Naive thymus-derived CD8-positive, alpha-beta T cell (primary cell): ENCODE measurements at places on chromosomes 2 and 18.

- DNase-seq, result no peak
Observed at GRCh38 chr2:177383935-177384334, 8.6 kb upstream of the AGPS start.

DNA sequence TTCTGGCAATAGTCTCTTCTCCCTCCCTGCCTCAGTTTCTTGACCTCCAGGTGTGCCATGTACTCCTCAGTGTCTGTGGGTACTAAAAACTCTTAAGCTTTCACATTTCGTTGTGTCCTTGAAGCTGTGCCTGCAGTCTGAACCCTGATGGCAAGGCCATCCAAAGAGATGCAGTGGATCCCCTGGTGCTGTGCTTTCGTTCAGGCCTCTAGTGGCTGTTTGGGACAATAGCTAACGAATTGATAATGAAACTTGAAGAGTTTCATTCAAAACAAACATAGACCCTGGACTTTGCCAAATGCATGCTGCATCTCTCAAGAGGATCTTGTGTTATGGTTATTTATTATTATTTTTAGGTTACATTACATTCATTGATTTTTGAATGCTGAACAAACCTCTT is 523.1 kb upstream of the FSIP2 start:
- DNase-seq, result no peak

GRCh38 chr2:181778621-181779201 is 98.4 kb upstream of the NEUROD1 start:
- no peak for DNase-seq

DNA sequence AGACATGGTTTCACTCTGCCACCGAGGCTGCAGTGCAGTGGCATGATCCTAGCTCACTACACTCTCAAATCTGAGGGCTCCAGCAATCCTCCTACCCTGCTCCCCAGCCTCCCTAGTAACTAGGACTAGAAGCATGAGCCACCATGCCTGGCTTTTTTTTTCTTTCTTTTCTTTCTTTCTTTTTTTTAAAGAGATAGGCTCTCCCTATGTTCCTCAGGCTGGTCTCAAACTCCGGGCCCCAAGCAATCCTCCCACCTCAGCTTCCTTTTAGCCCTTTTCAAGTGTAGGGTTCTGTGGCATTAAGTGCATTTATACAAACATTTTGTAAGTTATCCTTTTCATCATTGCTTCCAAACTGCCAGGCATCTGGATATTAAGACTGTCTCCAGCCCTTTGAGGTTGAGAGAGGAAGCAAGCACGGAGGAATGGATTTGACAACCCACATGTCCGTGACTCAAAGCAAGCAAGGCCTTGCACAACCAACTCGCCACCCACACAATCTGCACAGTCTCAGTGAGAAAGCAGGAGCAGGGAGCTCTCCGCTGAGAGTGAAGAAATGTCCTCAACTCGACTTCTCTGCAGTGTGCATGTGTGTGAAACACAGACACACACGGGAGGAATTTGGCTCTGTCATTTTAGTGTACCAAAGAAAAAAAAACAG is 65.6 kb downstream of the ATP8B1 start:
- no peak for DNase-seq

DNA sequence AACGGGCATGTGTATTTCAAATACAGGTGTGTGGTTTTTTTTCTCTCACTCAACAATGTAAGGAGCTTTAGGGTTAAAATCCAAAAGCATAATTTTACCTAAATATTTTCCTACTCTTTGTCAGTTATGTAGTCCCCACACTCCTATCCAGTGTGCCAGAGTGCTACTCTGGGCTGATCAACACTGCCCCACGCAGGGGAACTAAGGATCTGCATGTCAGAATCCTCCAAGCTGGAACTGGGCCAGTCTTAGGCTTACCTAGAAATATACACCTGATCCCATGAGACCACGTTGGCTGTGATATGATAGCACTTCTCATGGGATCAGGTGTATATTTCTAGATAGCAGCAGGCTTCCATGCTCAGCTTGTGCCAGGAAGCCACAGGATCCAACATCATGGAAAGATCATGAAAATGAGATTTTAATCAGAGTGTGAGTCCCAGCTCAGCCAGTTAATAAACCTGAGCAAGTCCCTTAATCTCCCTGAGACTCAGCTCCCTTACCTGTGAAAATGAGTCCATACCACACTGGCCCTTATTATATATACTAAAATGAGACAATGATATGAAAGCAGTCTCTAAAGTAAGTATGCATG is 29.7 kb downstream of the CCDC141 start:
- peak; percentile 21 for DNase-seq

GRCh38 chr18:44884431-44884830 is 203.7 kb downstream of the SETBP1 start:
- no peak for DNase-seq

GRCh38 chr2:241063093-241063551 is 39.0 kb downstream of the MTERF4 start:
- no peak for DNase-seq

DNA sequence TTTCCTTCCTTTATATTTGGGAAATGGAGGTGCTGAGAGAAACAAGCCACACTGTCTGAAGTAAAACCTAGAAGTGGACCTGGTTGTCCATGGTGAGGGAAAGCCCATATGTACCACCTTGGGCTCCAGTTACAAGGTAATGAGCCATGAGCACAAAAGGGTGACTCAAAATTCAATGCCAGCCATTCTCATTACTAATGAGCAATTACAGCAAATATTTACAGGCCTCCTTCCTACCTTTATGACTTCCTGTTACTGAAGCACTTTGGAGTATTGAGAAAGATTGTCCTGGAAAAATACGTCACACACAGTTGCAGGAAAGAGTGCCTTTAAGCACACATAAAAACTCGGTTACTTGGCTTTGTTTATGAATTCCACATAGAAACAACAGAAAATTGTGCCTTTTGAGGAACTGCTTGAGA is 9.1 kb downstream of the EPAS1 start:
- no peak for DNase-seq

DNA sequence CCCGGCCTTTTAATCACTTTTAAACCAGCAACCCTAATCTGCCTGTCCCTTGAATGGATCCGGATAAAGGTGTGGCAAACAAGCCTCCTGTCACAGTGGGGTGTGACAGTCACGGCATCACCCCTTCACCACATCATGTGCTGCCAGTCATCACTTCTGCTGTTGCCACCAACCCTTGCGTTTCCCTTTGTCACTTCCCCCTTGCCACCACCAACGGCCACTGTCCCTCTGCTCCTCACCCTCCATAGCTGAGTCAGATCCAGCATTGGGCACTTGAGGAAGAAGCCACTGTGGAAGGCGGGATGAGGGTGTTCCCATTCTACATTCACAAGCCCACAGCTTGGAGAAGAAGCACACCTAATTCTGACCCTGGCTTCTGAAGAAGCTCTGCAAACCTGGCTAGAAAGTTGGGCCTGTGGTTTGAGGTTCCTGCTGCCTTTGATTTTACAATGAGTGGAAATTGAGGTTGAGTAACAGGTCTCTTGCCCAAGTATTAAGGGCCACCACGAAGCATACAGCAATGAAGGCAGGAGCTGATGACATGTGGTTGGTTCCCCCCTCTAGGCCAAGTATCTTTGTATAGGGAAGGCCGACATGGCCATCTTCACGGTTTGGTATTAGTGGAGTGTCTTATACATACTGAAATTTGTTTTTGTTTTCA is 22.9 kb upstream of the DARS1 start:
- no peak for DNase-seq

DNA sequence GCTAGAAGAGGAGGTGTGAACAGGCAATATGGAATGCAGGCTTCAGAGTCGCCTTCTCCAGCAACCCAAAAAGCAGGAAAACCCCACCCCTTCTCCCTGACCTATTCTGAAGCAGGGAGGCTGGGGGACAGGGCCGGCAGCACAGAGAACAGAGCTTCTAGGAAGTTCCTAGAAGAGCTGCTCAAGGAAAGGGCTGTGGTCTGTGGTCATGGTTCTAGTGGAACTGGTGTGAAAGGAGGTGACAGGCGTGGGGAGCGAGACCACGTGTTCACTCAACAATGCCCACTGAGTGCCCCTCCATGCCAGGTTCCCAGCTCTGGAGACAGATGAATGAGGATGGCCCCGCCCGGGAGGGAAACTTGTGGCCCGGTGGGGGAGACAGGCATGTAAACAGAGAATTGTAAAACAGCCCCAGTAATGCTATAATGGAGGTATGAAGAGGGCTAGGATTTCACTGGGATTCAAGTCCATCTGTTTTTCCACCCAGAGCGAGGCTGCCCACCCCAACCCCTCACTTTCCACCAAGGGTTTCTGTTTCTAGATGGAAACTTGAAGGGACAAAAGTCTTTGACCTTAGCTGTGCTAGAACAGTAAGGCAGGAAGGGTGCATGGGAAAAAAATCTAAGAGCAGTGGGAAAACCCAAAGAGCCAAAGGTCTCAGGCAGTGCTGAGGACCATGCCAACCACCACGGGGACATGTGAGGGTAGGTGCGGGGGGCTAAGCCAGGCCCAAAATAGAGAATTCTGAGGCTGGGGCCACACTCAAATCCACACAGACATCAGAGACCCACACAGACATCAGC is 71.8 kb downstream of the TNS1 start:
- no peak for DNase-seq

- peak; percentile 23 for DNase-seq
Observed at GRCh38 chr2:100113990-100114433, 28.4 kb downstream of the AFF3 start.

DNA sequence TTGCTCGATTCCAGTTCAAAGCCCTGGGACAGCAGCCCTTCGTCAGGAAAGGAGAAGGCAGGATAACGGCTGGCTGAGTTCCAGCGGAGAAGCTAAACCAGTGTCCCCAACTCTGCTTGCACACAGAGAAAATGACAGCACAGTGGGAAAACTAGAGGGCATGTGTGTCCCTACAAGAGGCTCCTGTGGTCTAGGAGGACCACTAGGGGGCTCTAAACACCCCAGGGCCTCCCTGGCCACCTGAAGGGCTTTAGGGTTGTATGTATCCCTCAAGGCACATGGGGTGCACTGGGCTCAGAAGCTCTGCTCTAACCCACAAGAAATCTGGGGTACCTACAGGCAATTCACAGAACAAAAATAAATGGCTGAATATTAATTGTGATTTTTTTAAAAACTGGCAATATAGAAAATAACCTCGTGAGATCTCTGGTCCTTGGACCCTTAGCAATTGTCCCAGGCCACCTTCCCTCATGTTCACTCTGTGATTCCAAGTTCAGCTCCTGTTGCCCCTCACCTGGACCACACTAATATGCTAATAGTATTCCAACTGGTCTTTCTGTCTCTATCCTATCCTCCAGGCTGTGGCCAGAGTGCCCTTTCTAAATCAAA is 17.5 kb downstream of the STAT1 start:
- peak; percentile 36 for DNase-seq

GRCh38 chr2:109721626-109722025 is 72.5 kb upstream of the RGPD5 start:
- no peak for DNase-seq

GRCh38 chr2:205188239-205189138 is 493.8 kb upstream of the NRP2 start:
- no peak for DNase-seq

DNA sequence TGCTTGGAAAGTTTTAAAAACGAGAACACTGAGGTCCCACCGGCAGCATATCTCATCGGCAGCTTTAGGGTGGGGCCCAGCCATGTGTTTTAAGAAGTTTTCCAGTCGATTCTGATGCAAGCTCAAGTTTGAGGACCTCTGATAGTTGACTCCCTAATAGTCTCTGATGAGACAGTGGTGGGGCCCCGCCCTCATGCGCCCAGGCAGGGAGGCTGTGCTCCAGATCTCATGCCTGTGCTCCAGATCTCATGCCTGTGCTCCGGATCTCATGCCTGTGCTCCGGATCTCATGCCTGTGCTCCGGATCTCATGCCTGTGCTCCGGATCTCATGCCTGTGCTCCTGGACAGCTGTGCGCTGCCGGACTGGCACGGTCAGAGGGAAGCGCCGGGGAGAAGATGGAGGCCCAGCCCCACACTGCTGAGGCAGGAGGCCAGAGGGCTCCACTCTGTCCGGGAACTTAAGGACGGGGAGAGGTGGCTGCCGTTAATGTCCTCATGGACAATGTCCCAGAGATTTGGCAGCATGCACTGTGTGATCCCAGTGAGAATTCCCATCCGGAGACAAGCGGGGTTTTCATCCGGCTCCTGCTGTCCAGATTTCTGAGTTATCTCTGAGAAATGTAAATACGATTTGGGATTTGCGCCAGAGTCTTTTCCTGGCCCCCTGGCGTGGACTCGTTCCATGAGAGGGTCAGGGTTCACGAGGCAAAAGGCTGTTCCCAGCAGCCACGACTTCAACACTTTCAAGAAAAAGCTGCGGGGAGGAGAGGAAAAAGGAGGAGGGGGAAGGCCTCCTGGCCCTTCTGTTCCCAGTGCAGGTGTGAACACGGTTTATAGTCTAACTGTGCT is 9.4 kb upstream of the COLEC11 start:
- no peak for DNase-seq

GRCh38 chr2:190186238-190186637 is 123.7 kb upstream of the MSTN start:
- DNase-seq, result no peak

DNA sequence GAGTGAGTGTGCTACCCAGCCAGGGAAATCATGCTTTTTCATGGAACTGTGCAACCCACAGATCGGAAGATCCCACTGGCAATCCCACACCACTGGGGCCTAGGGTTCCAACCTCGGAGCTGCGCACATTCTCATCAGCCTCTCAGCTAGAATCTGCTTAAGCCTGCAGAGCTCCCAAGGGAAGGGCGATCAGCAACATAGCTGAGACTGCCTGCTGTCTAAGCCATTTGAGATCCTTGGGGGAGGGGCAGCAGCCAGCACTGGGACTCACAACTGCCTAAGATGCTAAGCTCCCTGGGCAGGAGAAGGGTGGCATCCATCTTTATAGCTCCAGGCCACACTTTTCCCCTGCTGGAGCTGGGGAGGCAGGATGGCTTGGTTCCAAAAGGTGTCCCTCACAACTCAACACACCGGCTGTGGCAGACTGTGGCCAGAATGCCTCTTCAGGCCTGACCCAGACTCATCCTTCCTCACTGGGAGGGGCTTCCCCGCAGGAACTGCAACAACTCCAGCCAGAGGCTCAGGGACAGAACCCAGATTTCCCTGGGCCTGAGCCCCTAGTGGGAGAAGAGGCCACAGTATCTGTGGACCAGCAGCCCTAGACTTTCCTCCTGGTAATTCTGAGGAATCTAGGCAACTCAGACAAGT is 1133.3 kb upstream of the PIK3C3 start:
- DNase-seq, result no peak

GRCh38 chr2:20103530-20103929 is 52.1 kb upstream of the LAPTM4A start:
- no peak for DNase-seq

DNA sequence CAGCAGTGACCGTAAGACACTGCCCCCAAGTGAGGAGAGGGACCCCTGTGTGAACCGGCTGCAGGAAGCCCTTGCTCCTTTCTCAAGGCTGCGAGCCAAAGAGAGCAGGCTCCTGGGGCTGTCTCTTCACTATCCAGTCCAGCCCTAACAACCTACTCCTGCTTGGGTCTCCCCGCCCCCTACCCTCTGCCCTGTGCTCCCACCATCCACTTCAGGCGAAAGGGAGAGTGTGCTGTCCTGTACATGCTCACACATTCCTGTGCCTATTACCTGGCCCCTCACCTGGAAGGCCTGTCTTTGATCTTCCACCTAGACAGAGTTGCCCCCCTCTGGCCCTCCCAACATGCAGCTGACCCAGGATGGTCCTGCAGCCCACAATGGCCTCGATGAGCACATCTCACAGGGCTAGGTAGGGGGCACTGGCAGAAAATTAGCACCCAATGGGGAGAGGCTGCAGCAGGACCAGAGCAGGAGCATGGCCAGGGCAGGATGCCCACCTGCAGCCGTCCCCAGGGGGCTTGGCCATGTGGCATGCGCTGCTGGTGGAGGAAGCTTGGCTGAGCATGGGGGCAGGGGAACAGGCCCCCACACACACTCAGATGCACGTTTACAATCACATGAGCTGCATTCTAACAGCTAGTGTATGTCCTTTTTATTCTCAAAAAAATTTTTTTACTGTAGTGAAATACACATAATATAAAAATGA is 93.5 kb downstream of the POLR1A start:
- DNase-seq, result no peak
